Left ventricle myocardium superior (tissue), 1 donor: ENCODE measurements at places on chromosomes 6 and 20.

DNA sequence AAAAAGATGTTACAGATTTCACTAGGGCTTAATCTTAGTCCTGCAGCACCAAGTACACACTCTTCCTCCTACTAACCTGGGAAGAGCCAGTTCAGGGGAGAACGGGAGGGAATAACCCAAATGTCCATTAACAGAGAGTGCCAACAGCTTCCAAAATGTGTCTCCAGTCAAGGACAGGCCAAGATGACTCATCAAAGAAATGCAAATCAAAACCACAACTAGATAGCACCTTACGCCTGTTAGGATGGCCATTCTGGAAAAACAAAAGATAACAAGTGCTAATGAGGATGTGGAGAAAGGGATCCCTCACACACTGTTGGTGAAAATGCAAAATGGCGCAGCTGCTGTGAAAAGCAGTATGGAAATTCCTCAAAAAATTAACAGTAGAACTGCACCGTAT is 3.8 kb upstream of the MAS1L start:
- no peak for DNase-seq

DNA sequence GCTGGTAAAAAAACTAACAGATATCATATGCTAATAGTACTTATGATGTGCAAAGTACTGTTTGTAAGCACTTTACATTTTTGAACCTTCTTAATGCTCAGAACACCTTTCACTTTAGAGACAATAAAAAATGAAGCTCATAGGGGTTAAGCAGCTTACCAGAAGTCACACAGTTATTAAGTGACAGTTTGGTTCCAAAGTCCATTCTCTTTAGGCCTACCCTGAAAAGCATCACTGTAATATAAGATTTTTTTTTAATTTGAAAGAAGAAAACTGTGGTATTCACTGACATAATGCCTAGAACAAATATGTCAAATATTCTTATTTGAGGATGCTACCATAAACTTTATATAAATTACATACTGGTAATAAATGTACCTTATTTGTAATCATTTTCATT is 127.6 kb upstream of the RUNX2 start:
- no peak for DNase-seq

GRCh38 chr6:130775411-130776012 is 51.7 kb upstream of the SMLR1 start:
- DNase-seq = no peak

DNA sequence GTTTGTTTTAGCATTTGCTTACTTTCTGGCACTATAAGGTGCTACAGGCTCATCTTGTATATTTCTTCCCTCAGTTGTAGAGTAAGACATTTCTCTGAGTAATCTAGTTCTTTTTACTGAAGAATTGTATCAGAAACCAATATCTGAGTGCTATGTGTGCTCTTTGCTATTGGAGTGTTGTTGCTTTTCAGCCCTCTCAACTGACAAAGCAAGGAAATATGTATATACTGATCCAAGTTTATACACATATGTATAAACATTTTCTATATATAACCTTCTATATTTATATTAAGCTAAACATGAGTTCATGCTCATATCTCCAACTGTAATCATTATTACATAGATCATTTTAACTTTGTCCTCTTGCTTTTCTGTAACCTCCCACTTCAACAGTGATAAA is 405.7 kb downstream of the RFPL4B start:
- DNase-seq = no peak

DNA sequence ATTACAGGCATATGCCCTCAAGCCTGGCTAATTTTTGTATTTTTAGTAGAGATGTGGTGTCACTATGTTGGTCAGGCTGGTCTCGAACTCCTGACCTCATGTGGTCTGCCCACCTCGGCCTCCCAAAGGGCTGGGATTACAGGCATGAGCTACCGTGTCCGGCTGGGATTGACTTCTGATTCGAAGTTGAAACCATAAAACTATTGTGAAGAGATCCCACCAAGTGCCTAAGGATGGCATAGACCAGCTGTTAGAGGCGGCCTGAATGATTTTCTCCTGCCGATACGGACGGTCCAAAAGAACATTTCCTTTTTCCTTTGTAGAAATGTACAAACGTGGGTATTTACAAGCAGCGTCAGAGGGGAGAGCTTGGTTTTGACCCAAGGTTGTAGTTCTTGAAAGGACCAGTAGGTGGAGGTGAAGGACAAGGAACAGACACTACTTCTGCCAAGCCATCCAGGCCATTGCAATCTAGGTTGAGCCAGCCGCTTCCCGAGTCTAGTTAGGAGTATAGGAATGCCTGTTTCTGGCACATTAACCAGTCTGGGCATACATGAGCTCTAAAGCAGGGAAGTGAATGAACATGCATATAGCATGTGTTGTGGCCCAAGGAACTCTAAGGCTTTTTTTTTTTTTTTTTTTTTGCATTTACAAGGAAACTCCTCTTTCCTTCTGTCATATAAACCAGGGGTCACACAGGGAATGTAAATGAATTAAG is 29.0 kb downstream of the MOCS3 start:
- DNase-seq = no peak

GRCh38 chr20:40319741-40320516 is 369.1 kb downstream of the MAFB start:
- DNase-seq = no peak

- peak; percentile 35 for DNase-seq
These were observed 9.4 kb upstream of the FRMD1 start for GRCh38 chr6:168088161-168089053.

- DNase-seq = no peak
These were observed 238.6 kb upstream of the PREP start for GRCh38 chr6:105641504-105641903.

- no peak for DNase-seq
These were observed 5.9 kb upstream of the CST7 start for GRCh38 chr20:24943196-24943595.

DNA sequence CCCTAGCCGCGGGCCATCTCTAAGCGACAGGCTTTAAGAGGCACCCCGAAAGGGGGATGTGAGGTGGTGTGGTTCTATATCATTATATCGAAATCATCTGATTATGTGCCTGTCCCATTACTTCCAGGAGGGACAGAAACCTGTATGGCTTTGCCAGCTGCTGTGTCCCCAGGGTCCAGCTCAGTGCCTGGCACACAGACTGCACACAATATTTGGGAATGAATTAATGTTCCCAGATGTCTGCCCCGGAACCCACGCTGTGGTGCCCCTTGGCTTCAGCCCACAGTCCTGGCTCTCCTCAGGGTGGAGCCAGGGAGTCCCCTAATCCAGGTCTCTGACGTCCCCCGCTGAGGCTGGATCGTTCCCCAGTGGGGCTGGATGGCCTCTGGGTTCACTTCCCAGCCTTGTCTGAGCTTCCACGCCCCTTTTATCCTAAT is 8.9 kb upstream of the AHCY start:
- DNase-seq = no peak

DNA sequence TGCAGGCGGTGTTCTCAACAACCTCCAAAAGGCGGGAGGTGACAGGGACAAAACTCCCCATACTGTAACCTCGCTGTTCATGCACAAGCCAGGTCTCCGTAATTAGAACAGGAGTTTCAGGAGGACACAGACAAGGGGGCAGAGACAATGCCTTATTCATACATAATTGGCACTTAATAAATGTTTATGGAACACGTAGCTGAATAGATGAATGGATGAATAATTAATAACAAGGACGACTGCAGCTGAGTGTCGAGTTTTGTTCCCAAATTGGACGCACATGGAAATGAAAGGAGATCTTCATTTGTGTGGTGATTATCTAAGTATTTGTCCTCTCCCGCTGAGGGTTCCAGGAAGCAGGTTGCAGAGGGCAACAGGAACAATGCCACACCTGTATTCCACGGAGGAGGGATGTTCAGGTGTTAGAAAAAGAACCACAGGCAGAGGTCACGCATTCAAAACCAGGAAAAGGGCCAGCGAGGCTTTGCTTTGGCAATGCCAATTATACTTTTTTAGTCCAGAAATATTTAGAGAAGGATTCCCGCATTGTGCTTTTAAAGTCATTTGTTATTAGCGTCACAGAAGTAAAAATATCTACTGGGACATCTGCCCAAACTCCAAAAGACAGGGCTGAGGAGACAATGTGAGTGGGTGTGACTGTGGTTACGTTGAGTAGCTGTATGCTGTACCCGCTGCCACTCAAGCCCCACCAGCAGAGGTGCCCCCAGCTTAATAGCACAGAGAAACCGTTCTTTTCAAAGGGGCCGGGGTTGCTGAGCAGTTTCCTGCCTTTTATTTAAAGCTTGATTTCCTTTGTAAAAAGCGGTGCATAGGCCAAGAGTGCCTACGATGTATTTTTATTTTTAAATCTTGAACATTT is 123.3 kb downstream of the PXDC1 start:
- no peak for DNase-seq

GRCh38 chr20:38337561-38338140 is 8.6 kb upstream of the LBP start:
- no peak for DNase-seq

GRCh38 chr20:3161316-3162079 is 1.8 kb upstream of the FASTKD5 start:
- no peak for DNase-seq

DNA sequence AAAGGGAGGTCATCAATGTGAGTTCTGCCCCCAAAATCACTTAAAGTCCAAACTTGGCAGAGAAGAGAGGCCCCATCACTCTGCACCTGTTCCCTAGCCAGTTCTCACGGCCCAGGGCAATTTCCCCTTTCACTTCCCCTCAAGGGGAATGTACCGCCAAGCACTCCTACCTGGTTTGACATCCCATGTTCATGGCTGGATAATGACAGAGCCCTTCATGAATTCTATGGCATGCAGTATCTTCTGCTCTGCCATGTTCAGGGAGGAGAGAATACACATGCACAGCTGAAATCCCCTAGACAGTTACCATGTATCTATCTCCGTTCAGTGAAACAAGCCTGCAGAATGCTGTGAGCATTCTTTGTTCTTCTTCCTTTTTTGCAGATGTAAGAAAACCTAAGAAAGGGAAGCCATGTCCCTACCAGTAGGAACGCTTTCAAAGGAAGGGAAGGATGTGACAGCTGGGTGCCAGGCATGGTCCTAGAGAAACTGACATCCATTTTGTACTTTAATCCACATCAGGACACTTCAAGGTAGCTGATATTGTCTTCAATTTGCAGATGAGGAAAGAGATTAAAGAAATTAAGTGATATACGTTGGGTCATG is 79.8 kb upstream of the ARID1B start:
- DNase-seq = no peak

DNA sequence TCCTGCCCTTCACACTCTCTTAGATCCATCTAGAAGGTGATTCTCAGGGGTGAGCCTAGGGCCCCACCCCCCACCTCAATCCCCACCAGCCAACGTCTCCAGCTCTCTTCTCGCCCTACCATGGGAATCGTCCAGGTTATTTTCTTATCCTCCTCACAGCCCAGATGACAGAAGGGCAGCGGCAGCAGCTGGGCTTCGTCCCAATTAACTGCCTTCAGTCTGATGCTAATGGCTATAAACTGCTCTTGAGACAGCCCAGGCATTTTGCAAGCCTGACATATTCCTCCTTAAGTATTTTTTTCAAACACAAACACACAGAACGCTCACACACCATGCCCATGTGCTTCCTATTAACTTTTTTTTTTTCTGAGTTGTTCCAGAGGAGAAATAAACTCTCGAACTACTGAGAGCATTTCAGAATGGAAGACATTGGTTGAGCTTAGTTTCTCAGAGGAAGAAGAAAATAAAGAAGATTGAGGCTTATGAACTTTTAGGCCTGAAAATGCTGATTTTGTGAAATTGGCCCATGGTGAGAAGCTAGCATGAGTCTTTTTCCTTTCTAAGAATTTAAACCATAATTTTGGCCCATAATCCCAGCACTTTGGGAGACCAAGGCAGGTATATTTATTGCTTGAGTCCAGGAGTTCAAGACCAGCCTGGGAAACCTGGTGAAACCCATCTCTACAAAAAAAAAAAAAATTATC is 124.6 kb downstream of the EYA2 start:
- DNase-seq = no peak

DNA sequence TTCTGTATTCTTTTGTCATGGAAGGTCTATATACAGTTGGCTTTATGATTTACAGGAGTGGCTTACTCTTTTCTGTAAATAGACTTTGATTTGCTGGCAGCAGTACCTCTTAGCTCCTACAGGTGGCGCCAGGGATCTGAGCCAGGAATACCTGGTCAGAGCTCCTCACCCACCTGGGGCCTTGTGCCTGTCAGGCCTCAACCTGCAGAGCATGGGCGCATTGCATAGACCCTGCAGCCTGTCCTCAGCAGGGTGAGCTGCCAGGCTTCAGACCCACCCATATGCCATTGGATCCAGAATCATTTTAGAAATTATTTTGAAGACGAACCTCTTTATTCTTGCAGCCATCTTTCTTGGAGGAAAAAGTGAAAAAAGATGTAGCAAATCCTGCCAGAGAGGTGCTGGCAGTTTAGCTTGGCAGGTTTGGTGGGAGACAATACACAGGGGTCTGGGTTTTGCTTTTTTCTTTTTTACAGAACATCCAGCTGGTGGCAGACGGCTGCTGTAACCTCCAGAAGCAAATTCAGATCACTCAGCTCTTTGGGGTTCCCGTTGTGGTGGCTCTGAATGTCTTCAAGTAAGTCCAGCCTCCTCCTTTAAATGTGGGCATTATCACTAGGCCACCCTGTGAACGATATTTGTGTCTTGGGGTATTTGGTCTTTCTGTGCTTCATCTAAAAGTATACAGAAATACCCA is 149.1 kb downstream of the MTHFD1L start:
- peak; percentile 62 for DNase-seq

DNA sequence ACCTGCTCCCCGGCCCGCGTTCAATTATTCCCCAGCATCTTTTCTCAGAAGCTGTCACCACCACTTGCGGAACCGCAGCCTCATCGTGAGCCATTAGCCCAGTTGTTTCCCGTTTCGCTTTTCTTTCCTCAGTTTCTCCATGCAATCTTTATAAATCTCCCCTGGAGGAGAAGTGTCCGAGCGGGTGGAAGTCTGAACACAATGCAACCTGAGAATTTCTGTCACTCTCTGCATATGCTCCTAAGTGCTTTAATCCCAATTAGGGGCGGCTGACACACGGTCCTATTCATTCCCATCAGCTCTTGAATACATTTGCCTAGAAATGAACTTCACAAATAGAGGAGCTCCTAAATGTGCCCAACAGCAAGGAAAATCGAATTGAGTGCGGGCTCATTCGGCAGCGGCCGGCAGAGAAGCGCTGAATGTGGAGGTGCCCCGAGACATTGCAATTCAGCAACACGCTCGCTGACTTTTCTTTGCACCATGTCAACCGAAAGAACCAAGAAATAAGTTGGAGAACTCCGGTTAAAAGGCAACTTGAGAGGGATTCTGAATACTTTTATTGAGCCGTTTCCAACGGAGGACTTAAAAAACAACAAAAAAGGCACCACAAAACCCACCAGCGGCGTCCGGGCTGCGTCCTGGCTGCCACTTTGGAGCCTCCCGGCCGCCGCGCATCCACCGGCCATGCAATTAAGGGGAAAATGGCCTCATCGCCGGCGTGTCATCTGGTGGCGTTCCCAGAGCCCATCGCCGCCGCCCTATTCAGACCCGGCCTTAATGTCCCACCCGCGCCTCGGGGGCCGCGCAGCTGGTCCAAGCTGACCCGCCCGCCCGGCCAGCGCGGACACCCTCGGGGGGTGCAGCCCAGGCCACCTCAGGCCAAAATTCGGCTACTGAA is 3.9 kb upstream of the PRDM13 start:
- no peak for DNase-seq

GRCh38 chr20:53336892-53337291 is 256.7 kb downstream of the ZNF217 start:
- DNase-seq = no peak

- DNase-seq = peak; percentile 58
These were observed 764 bp downstream of the ZNF292 start for GRCh38 chr6:87155842-87156815.

- DNase-seq = no peak
These were observed 89.8 kb downstream of the KIF13A start for GRCh38 chr6:17897681-17898080.

GRCh38 chr6:149043476-149044130 is 273.9 kb upstream of the TAB2 start:
- DNase-seq = no peak
